ENCODE measurements at places on chromosomes 6 and 20.

DNA sequence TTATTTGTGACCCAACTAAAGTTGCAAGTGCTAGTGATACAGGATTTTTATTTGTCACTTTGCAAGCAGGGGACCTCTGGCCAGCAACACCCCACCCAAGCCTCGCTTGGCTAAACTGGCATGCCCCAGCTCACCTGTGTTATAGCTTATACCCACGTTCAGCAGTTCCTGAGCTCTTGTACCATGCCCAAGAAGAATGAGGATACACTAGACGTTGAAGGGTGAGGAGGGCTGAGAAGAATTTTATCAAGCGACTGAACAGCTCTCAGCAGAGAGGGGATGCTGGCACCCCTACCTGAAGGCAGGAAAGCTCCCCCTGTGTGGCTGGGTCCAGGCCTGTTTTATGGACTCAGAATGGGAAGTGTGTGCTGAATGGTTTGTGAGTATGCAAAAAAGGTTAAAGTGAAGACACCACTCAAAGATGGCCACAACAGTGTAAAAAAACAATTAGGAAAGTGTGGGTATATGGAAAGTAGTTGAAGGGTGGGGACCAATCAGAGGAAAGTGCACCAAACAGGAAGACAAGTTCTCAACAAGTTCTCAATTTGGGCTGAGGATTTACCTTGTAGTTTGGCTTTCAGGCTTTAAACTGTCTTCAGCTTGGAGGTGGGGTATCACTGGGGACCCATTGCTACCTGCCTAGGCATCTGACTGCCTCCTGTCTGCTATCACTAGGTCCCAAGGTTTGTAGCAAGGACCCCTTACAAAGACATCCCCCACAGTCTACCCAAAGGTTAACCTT is 15.0 kb downstream of the BTN2A1 start:
- no peak for DNase-seq

GRCh38 chr6:24721461-24722215 is 2.7 kb upstream of the C6orf62 start:
- DNase-seq, result no peak

DNA sequence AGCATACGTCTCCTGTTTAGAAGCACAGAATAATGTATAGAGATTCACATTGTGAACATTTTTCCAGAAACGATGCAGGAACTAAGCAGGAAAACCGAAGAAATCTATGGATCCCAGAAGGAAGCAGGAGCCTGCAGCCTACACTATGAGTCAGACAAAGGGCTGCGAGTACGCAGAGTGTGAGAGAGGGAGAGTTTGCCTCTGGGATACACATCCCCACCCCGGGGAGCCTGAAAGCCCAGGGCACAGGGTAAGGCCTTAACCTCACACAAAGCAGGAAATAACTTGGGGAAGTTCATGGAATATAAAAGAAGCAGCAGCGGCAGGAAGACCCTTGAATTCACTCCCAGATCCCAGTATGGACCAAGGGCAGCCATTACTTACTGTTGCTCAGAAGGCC is 842.1 kb upstream of the MANEA start:
- DNase-seq, result no peak

- DNase-seq, result no peak
Measured at GRCh38 chr20:16538779-16539178, 34.5 kb downstream of the KIF16B start.

GRCh38 chr6:67717281-67717680 is 917.8 kb upstream of the ADGRB3 start:
- no peak for DNase-seq

DNA sequence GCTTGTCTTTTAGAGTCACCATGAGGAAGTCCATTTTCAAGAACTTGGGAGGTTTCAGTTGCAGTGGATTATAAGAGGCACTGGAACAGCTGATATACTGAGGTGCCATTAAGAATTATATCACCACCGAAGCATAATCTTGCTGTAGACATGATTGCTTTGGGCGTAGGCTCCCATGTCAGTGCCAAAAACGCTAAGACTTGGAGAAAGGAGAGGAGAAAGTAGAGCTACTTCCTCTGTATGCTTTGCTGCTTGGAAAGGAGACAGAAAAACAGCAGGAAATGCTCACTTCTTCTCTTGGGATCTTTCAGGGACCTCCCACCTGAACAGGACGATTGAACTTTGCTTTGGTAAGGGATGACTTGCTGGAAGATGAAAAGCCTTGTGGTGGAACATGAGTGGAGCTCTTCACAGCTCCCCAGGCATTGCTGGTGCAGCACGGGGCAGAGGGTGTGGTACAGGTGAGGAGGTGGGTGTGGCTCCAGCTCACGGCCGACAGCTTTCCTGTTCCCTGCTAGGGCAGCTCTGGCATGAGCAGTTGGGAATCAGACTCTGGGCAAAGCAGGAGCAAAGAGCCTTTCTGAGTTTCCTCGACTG is 190.4 kb upstream of the JAG1 start:
- no peak for DNase-seq

- DNase-seq, result no peak
Measured at GRCh38 chr20:62030834-62031434, 34.7 kb downstream of the TAF4 start.

GRCh38 chr6:155351273-155352129 is 37.2 kb upstream of the TFB1M start:
- no peak for DNase-seq

DNA sequence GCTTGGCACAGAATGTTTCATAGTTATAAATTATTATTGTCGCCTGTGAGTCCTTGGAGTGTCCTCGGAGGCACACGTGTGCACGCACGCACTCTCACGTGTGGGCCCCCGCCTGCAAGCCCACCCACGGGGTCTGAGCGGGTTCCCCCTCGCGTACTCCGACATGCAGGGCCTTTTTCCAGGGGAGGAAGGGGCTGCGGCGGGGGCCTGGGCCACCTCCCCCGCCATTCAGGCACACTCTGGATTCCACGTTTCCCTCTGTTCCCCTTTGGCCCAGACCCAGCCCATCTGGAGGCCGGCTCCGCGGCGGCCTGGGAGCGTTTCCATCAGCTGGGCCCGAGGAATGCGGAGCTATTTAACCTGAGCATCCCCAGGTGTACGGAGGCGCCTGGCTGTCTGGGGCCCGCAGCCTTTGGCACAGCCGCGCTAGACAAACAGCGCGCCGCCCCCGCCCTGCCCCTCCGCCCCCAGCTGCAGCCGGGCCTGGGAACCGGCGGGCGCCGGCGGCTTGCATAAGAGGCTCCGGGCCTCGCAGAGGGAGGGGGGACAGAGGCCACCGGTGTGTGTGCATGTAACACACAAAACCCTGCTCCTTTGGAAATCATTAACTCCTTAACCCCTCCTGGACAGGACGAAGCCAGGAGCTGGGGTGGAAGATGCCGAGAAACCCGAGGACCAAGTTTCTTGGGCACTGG is 3.3 kb downstream of the ID1 start:
- peak; percentile 61 for DNase-seq

DNA sequence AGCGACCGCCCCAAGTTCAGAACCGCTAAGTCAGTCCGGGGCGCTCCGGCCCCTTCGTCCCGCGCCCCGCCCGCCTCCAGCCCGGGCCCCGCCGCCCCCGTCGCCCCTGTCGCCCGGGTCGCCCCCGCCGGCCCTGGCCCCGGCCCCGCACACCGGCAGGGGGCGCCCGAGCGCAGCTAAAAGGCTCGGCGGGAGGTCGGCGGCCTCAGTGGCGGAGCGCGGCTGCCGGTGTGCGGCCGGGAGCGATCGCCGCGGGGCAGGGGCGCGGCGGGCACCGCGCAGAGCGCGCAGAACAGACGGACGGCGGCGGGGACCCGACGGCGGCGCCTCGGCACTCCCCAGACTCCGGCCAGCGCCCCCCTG is at the start of gene FNDC1:
FNDC1 (plus strand) TSS at position 208 of the 363 bp plus-strand sequence. CDS start 197 bp downstream, outside the sequence.
- DNase-seq, result no peak

DNA sequence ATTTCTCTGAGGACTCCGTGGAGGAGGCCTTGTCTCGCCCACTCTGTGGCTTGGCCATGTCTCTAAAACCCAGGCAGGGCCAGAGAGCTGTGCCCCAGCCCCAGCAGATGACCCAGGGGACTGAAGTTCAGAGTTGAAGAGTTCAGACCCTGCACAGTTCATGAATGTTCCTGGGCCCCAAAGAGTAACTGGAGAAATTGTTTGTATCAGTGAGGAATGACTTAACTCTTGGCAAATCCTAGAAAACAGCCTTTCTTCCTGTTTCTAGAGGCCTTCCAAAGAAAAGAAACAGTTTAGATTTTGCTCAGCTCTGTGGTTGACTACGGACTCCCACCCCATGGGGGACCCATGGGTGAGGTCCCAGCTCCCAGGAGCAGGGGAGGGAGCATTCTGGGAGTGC is 62.1 kb upstream of the EYA2 start:
- no peak for DNase-seq

DNA sequence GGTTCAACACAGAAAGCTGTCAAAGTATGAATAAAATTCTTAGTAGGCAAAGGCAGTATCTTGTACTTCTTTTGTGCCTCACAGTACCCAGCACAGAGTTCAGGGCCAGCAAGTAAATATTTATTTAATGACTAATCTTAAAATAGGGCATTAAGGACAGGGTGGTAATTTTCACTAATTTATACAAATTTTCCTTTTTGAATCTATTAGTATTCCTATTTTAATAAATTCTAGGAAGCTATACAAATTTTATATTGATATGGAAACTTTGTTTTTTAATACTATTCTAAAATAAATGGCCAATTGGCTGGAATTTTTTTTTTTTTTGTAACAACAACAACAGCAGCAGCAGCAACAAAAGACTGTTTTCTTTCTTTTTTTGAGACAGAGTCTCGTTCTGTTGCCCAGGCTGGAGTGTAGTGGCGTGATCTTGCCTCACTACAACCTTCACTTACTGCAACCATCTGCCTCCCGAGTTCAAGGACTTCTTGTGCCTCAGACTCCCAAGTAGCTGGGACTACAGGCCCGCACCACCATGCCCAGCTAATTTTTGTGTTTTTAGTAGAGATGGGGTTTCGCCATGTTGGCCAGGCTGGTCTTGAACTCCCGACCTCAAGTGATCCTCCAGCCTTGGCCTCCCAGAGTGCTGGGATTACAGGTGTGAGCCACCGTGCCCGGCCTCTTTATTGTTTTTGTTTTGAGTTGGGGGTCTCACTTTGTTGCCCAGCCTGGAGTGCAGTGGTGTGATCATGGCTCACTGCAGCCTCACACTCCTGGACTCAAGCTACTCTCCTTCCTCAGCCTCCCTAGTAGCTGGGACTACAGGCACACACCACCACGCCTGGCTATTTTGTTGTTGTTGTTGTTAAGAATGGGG is 85.2 kb downstream of the FKBP5 start:
- no peak for DNase-seq

GRCh38 chr6:104955491-104955890 is 1.4 kb upstream of the LIN28B start:
- no peak for DNase-seq

DNA sequence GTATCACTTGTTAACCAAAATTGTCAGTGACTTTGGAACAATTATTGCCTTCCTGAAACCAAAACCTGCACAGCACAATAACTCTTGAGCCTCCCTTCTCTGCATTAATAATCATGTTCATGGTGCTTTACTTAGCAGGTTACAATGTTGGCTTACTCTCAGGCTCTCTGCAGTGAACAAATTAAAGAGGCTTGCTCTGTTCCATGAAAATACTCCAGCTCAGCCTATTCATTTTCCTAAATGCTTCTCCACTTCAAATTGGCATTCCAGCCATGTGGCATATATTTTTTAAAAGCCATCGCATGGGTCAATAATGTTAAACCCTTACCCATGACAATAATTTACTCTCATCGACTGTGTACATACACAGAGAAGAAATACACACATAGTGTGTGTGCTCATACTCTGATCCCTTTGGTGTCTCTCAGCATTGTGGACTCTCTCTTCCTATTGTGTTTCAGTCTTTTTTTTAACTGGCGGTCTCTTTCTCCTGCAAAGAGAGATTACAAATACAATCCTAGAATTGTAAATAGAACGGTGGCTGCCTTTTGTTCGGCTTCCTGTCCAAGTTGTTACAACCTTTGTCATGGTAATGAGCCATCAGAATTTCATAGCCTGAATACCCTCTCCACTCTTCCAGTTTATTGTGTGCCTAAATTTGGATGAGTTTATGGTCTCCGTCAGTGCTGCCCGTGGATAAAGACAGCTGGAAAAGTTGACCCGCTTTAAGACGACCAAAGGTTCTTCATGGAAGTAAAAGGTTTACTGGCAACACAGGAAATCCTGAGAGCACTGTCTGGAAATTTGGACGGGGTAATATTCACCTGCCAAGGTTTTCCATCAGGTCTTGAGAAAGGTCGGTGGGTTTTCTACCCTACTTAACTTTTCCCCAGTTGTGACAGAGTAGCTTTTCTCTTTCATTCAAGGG is 263.6 kb downstream of the CD83 start:
- DNase-seq, result no peak

GRCh38 chr20:17905544-17905943 is 63.0 kb downstream of the SNX5 start:
- DNase-seq, result no peak

DNA sequence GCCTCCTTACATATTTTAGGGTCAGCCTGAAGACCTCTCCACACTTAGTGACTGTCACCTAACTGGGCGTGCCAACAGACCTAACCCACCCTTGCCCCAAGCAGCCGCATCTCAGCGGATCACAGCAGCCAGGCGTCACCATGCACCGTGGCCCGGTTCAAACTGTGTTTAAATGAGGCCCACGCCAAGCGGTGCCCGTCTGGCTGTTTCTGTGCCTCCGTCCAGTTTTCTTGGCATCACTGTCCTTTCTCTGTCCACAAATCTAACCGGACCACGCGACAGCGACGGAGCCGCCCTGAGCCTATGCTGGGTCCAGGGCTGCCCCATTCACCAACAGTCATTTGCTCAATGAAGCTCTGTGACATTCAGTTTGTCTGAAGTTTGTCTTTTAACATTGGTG is 393.3 kb downstream of the THBS2 start:
- no peak for DNase-seq

DNA sequence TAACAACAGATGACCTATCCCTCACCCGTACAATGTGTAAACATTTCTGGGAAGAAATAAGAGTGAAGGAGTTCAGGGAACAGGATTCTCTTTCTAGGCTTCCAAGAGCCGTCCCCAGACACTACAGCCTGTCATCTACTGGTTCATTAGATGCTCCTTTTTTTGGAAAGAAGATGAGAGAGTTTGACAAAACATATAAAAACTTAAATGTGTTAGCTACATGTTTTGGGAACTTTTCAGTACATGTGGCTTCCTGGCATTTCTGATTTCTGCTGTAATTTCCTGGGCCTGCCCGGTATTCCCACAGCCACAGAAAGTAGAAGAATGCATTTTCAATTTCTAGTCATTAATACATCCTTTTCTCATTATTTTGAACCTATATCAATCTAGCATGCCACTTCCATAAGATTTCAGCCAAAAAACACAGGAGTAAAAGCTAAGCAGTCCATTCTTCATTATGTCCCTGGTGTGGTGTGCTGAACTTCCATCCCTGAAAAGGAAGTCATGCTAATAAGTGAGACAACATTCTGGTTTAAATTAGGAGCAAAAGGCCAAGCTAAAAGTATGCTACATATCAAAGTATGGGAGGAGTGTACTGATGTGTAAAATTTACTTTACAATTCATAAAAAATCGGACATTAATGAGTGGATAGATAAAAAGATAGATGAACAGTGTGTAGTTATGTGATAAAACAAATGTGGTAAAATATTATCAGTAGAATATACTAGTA is 198.2 kb downstream of the WDR27 start:
- peak; percentile 80 for DNase-seq

DNA sequence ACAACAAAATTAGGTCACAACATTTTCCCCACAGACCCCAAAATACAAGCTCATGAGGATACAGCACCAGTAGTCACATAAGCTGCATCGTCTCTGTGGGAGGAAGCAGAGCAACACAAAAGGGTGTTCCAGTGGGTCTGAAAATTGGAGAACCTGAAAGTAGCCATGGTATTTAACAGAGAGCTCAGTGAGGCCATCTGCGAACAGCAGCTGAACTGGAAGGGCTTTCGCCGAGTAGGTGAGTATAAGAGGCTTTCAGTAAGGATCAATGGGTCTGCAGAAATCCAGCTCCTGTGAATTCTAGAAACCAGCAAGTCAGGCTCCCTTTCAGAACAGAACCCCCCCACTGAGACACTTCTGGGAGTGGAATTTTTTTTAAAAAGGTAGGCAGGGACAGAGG is 120.0 kb upstream of the RREB1 start:
- no peak for DNase-seq
